ENCODE measurements at places on chromosomes 7 and 10. TPM values are rescaled to one million over a fixed set of nuclear protein-coding genes. Genes with fewer than 3 reads are reported as not detected.
A peak's percentile ranks its signal among the peaks of the same experiment; 100 is the strongest.

DNA sequence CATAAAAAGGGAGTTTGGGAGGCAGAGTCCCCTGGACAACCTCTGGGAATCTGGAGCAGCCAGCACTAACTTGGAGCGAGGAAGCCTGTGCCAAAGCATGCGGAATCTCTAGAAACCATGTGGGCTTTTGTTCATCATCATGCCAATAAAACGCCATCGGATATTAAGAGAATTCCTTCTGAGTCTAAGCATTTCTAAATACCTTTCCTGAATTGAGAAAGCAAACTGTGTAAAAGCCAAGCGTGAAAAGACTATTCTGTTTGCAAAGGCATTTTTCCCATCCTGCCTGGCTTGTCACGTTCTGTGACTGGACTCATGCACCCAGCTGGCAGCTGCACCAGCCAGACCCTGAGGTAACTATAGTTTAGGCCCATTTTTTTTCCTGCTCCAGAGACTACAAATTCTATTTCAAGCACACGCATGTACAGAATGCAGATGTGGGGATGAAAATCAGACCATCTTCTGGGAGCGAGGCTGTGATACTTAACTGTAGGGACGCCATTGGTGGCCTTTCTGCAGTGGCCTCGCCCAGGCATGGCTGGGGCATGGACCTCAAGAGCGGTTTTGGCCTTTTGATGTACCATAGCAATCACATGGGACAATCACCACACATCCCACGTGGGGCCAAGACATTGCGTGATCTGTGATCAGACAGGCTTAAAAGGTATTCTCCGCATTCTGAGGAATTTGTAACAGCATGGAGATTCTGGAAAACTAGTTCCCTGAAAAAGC, 218.9 kb downstream of the KIAA1217 start:
- DNase-seq = no peak

- DNase-seq = no peak
These were observed 6.1 kb upstream of the NEURL1 start for GRCh38 chr10:103487410-103487708.

GRCh38 chr10:6774406-6774805, 194.3 kb upstream of the PRKCQ start:
- no peak for DNase-seq

DNA sequence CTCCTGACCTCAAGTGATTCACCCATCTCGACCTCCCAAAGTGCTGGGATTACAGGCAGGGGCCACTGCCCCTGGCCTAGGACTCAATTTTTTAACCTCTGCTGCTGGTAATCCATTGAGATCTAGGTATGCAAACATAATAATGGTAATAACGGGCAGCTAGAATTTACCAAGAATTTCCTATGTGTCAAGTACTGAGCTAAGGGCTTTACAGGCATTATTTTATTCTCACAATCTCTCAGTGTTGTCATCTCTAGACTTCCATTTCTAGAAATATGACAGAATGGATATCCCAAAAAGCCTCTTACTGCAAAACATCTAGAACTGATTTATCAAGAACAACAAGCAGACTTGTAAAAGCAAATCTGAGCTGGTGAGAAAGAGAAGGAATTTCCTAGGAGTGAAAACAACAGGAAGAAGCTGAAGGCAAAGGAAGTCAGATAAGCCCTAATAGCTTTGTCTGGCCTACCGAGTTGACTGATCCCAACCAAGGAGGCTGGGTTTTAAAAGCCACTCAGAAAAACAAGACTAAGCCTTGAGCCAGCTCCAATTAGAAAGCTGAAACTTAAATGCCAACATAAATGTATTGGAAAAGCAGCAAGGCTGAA, 70.6 kb downstream of the CCDC71L start:
- DNase-seq = no peak

ZNF92 gene
- 8.6 TPM for polyA plus RNA-seq

ZNF277 gene
- polyA plus RNA-seq = 25.4 TPM

- no peak for DNase-seq
These were observed 100.8 kb downstream of the NRP1 start for GRCh38 chr10:33233635-33234034.

GIMAP5 gene
- 7.7 TPM for polyA plus RNA-seq

ICA1 gene
- 4.6 TPM for polyA plus RNA-seq

- no peak for DNase-seq
These were observed 221.0 kb downstream of the TWIST1 start for GRCh38 chr7:18896343-18896975.

GRCh38 chr7:102152672-102153598, 133.7 kb upstream of the SH2B2 start:
- peak; percentile 43 for DNase-seq

PRR15 gene
- not detected for polyA plus RNA-seq

Measured in forelimb muscle (tissue), 1 donor.